ENCODE measurements at places on chromosomes 3 and 15. TPM values are rescaled to one million over a fixed set of nuclear protein-coding genes. Genes with fewer than 3 reads are reported as not detected.

DNA sequence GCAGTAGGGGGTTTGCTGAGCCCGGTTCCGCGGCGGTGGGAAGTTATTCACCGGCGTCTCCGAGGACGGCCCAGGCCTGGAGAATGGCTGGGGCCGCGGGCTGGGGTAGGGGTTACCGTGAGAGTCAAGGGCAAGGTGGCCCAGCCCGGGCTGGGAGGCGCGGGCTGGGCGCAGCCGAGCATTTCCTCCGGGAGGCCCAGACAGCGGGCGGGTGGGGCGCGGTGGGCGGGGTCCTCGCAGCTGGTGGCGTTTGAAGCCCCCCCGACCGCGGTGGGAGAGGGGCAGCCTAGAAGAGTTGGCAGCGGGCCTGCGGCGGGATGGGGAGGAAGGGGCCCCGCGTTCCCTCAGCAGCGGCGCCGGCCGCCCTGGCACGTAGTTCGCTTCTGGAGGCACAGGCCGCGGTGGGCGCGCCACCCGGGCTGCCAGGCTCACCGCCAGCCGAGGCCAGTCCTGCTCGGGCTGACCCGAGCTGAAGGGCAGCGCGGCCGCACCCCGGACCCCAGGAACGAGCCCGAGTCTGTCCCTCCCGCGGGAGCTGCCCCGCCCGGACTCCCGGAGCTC is 960 bp upstream of the KLF13 start:
- no peak for DNase-seq

The CYP19A1 gene
- total RNA-seq, result not detected

The C3orf85 gene
- not detected for total RNA-seq

DNA sequence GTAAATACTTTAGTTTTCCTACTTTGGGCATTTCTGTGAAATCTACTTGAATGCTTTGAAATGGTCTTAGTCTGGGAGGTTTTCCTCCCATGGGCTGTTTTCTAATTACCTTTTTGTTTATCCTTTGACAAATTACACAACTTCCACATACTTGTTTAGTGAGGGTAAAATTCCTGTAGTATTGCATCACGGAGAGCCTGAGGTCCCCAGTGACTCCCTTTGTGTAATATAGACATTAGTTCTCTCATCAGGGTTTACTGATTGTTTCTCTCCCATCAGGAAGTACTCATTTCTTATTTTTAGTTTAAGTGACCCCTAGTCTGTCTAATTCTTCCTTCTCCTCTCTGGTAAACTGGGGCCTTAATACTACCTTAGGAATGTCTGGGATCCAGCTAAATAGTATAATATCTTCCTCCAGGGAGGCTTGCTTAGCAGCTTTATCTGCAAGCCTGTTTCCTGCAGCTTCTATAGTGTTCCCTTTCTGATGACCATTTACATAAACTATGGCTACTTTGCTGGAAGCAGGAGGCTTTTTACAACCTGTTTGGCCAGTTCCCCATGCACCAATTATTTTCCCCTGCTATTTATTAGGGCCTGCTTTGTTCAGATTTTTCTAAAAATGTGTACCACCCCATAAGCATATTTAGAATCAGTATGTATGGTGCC is 87.2 kb upstream of the XCR1 start:
- DNase-seq, result no peak

The GATA2 gene
- total RNA-seq, result 28.2 TPM

- DNase-seq, result no peak
Observed at GRCh38 chr3:18447720-18448119, 22.6 kb upstream of the SATB1 start.

The PP2D1 gene
- not detected for total RNA-seq

DNA sequence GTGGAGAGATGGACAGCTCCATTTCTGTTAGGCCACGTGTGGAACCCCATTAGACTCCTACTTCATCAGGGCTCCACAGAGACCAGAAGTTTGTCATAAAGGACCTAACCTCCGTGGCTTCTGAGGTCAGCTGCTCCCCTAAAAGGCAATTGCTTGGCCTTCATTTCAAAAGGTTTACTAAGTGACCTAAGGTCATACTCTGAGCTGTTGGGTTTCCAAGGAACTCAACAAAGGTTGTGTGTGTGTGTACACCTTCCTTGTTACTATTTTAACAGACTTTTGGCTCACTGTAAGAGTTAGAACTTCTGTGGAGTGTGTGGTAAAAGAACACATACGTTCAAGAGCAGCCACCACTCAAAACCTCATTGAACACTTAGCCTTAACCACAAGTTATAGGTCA is 73.9 kb downstream of the SEC22A start:
- DNase-seq, result no peak

- no peak for DNase-seq
Observed at GRCh38 chr3:90136456-90137191, 1029.2 kb downstream of the EPHA3 start.

- no peak for DNase-seq
Observed at GRCh38 chr15:64925335-64926330, 13.9 kb downstream of the ANKDD1A start.

The B3GNT5 gene
- total RNA-seq, result 50.9 TPM

The RAD51 gene
- total RNA-seq, result 4.7 TPM

DNA sequence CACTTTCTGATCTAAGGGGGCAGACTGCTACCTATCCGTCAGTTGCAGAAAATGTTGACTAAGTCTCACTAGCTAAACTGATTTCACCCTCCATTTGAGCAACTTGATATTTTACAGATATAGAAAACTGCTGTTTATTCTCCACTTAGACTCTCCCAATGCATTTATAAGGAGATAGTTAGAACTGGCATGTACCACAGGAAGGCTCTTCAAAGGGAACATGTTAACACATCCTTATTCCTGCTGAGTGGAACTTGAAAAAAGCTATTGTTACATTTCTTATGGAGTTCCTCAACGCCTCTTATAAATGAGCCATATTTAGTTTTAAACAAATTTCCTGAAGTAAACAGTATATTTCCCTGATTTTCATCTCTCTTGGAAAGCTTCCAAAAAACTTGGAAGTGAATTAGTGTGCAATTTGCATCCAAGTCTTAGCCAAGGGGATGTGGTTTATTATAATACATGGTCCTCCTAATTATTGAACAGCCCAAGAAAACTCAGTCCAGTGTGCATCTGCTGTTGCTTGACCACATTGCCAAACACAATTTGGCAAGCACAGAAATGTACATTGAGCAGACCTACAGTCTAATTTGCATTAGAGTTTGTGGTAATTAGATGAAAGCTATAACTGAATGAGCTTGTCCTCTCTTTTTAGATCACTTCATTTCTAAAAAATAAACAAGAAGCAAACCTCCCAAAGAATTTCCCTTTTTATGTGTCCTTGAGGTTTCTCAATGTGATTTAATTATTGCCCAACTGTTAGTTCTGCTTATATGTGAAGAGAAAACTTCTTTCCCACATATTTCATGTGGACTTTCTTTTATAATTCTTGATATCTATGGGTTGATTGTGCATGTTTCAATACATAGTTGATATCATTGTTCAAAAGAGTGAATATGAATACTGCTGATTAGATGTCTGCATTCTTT is 72.6 kb upstream of the DPH6 start:
- DNase-seq, result no peak

DNA sequence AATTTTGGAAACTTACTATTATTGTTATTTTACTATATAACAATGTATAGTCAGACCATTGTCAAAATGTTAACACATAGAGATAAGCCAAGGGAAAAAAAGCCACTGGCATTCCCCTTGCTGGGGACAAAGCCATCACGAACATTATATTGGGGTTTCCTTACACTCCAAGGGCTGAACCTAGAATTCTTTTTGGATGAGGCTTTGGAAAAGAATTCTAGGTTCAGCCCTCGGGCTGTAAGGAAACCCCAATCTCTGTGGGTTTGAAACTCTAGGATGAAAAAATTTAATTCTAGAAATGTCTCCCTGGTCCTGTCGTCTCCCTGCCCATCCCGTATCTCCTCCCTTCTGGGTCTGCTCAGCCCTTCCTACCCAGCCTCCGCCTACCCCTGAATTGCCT is 67.0 kb upstream of the SMAD6 start:
- no peak for DNase-seq

DNA sequence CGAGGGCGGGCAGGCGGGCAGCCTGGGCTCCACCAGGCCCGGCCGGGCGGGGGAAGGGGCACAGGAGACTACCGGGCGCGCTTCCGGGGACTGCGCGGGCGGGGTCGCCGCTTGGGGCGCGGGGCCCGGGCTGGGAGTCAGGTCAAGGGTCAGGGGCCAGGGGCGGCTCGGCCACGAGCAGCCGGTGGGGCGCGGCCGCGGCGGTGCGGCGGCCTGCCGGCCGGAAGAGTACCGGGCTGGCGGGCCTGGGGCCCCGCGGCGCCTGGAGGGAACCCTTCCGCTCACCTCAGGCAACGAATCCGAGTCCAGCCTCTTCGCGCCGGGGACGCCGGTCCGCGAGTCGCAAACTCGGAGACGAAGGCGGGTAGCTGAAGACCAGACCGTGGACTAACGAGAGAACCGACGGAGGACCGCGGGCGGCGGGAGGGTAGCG is 225 bp downstream of the RHOA start:
- no peak for DNase-seq

The BAHD1 gene
- total RNA-seq, result 23.0 TPM

- DNase-seq, result no peak
Observed at GRCh38 chr3:170785454-170785853, 84.5 kb downstream of the RPL22L1 start.

The CACNA1D gene
- not detected for total RNA-seq

The ASB14 gene
- total RNA-seq, result not detected

- DNase-seq, result no peak
Observed at GRCh38 chr3:157075693-157076420, 84.1 kb downstream of the CCNL1 start.
